Stimulated activated CD8-positive, alpha-beta memory T cell treated with anti-CD3 and anti-CD28 coated beads, Interleukin-4, amount 100 ng/mL, for 1 hour (primary cell): ENCODE measurements at places on chromosomes 1 and 21.

GRCh38 chr1:48076017-48076416 is 78.8 kb upstream of the TRABD2B start:
- no peak for DNase-seq

DNA sequence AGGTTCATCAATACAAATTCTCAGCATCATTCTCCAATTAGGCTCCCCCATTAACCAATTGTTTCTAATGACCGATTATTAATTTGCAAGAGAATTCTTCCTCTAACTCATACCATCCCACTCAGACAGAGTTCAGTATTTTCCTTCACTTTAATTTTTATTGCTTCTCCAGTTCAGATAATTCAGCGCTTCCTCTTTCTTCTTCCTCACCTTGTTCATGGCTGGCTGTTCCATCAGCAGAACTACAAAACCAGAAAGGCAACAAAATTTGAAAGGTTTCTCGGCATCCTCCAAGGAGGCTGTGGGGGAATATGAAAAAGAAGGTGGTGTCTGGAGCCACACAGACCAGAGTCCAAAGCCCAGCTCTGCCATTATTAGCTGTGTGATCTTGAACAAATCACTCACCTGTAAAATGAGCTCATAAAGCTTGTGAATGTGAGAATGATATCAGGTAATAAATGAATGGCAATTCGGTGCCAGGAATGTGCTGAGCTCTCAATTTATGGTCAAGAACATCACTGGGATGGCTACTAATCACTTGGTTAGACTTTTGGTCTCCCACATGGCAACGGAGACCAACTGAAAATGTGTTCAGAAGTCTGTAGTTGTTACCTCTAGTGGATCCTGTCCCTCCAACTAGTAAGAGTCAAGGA is 11.7 kb upstream of the ZNF436 start:
- no peak for DNase-seq

GRCh38 chr1:147072482-147073432 is 99.5 kb downstream of the PRKAB2 start:
- DNase-seq, result no peak

- no peak for DNase-seq
These were observed at the start of gene HLX for GRCh38 chr1:220879076-220879508. TSS of gene HLX (plus strand) at chr1:220879443. CDS start at chr1:220879858, 415 bp downstream.

DNA sequence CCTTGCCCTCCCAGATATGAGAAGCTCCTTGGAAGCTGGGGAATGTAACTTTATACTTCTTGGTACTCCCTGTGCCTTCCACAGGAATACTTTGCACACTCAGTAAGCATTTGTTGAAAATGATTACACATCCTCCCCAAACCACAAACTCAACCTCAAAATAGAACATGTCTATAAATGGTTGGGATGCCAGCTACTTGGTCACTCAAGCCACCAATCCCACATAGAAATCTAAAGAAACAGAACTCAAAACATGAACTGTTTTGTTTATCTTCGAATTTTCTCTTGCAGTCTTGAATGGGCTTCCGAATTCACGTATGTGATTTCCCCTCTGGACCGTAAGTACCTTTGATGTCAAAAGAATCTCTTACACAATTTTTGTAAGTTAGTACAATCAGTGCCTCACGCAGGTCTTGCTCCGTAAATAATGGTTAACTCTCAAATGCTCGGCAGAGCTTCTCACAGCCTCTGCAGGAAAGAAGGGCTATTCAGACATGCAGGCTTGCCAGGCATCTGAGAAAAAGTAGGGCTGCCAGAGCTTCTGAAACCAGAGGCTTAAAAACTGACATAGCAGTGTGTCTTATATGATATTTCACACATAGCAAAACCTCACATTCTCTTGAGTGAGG is 26.9 kb downstream of the SORT1 start:
- no peak for DNase-seq

- no peak for DNase-seq
These were observed 16.2 kb upstream of the COL18A1 start for GRCh38 chr21:45388611-45389296.

GRCh38 chr1:42552636-42553035 is 89.5 kb downstream of the CCDC30 start:
- no peak for DNase-seq

GRCh38 chr21:35651196-35651595 is 409.1 kb downstream of the SETD4 start:
- DNase-seq, result no peak

DNA sequence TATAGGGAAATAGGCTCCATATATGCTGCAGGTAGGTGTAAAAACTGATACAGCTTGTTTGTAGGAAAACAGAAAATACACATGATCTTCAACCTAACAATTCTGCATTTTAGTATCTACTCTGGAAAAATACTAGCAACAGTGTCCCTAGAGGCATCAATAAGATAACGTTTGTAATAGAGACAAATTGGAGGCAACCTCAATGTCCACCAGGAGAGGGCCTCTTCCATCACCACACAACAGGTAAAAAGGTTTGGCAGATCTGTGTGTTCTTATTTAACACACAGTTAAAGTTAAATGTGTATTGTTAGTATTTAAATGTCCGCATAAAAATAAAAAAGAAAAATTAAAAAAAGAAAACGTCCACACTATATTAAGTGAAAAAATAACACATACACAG is 5.4 kb downstream of the EIF2D start:
- no peak for DNase-seq

GRCh38 chr1:220226752-220227151 is 45.5 kb downstream of the RAB3GAP2 start:
- DNase-seq, result no peak

DNA sequence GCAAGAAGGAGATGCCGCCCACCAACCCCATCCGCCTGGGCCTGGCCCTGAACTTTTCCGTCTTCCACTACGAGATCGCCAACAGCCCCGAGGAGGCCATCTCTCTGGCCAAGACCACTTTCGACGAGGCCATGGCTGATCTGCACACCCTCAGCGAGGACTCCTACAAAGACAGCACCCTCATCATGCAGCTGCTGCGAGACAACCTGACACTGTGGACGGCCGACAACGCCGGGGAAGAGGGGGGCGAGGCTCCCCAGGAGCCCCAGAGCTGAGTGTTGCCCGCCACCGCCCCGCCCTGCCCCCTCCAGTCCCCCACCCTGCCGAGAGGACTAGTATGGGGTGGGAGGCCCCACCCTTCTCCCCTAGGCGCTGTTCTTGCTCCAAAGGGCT is 732 bp downstream of the SFN start:
- no peak for DNase-seq

DNA sequence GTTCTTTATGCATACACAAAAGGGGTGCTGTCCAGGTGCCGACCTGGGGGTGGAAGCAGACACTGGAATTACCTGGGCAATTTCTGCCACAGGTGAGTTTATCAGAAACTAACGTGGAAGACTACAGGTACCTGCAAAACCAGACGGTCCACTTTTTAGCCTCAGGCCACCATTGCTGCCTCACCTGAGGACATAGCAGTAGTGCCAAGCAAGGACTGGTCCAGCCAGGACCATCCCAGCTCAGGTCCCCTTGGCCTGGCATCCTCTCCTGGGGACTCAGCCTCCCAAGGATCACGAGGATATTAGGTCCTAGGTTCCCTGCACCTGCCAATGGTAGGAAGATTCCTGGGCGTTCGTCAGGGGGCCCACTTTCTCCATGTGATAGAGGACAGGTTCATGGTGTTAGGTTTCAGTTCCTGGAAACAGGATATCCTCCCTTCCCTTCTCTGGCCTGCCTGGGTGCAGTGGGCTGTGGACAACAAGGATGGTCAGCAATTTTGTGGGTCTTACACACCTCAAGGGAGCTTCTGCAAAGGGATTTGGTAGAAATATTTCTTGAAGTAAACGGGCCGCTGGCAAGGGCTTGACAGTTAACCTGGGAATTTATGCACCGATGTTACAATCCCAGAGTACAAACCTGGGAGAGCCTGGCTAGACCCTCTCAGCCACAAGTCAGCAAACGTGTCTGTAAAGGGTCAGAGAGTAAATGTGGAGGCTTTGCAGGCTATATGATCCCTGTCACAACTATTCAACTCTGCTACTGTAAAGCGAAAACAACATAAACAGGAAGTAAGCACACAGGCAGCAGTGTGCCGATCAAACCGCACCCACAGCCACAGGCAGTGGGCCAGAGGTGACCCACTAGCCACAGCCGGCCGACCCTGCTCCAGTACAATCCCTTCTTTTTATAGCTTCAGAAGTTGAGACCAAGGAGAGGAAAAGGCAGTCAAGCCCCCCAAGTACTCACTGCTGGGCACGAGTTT is 71.4 kb upstream of the RAB4A start:
- DNase-seq, result no peak
